NCI-H2029 (cell line): ENCODE measurements at places on chromosomes 1 and 21.

GRCh38 chr1:55527831-55528230 is 312.7 kb upstream of the USP24 start:
- DNase-seq = no peak

- DNase-seq = no peak
These were observed 198.1 kb upstream of the KIAA0040 start for GRCh38 chr1:175390522-175391254.

DNA sequence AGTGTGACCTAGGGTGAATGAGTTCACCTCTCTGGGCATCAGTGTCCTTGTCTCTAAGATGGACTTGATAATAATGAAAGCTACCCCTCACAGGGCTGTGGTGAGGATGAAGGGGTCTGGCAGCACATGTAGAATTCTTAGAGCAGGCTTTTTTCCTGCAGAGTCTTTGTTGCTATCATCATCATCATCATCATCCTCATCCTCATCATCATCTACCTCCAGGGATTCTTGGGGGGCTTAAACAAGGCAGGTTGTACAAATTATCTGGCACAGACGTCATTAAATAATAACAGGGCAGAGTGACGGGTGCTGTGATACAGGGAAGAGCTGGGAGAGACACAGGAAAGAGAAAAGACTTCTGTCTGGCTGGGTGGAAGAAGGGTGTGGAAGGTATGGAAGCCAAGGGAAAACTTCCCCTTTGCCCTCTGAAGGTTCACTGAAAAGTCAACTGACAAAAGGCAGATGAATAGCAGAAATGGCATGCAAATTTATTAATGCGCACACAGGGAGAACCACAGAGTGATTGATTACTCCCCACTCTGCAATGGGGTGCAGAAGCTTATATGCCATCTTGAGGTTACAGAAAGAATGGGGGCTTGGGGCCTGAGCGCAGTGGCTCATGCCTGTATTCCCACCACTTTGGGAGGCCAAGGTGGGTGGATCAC is 17.0 kb upstream of the SLC2A1 start:
- DNase-seq = no peak

DNA sequence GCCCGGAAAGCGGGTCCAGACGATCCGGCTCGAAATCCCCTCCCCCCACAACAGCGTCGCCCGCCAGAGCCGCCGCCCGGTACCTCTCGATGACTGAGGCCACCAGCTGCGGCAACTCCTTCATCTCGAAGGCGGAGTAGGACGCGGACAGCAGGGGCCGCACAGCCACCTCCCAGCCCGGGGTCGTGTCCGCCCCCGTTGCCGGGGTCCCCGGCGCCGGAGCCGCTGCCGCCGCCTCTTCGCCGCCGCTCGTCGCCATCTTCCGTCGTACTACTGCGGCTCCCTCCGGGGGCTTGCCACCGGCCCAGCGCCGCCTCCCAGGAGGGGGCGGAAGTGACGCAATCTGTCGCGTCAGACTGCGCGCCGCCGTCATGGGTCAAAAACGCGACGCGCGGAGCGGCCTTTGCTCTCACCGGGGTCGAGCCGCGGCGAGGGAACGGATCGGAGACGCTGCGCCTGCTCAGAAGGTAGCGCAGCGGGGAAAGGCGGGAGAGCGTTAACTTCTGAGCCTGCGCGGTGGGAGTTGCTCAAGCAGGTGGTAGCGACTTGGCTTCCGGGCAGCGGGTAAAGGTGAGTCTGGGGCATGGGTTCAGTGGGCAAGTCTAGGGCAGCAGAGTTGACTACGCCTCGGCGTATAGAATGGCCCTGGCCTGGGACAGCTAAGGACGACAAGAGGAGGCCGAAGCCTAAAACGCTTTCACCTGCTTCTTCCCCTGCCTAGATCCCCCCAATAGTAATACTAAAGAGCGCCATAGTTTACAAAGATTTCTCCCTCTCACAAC is at the start of gene UBR4:
UBR4 (minus strand) TSS at position 277 of the 782 bp plus-strand sequence; CDS start at position 259, 18 bp downstream.
- DNase-seq = peak; percentile 94

GRCh38 chr1:101276818-101277217 is 40.0 kb downstream of the S1PR1 start:
- DNase-seq = no peak

DNA sequence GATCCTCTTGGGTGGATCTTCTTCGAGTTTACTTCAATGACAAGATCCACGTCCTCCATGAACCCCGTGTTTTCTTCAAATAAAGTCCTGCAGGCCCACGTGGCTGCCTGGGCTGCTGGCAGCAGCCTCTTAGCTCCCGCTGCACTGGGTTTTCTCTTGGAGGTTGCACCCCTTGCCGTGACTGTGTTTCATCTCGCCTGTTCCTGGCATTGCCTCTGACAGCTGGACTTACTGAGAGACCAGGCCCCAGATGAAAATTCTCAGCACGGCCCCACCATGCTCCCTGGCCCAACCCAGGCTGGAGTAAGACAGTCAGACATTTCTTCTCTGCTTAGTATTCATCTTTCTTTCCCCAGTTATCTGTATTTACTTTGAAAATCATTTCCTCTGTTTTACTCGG is 274.8 kb upstream of the RUNX1 start:
- DNase-seq = no peak

DNA sequence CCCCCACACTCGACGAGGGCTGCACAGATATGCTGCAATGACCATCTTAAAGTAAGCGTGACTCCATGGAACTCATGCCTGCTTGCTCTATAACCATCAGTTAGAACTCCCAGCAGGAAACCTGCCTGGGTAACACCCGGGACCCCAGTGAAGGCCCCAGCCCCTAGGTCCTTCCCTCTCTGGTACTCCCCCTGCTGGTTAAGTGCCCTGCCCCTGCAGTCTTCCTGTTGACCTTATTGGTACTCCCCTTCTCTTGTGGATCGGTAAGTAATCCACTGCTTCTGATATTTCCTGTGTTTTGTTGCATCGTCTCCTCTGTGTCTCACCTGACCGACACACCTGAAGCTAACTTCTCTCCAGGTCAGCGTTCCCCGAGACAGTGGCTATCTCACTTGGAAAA is 104.8 kb upstream of the COG2 start:
- no peak for DNase-seq

GRCh38 chr1:2528016-2528415 is 1.6 kb upstream of the PANK4 start:
- no peak for DNase-seq

- DNase-seq = no peak
These were observed 149.0 kb downstream of the ATP6V1G3 start for GRCh38 chr1:198391393-198392020.

- DNase-seq = peak; percentile 23
These were observed 17.1 kb upstream of the XPR1 start for GRCh38 chr1:180614730-180615129.
